NCI-H1105 (cell line): ENCODE measurements at places on chromosomes 1 and 21.

DNA sequence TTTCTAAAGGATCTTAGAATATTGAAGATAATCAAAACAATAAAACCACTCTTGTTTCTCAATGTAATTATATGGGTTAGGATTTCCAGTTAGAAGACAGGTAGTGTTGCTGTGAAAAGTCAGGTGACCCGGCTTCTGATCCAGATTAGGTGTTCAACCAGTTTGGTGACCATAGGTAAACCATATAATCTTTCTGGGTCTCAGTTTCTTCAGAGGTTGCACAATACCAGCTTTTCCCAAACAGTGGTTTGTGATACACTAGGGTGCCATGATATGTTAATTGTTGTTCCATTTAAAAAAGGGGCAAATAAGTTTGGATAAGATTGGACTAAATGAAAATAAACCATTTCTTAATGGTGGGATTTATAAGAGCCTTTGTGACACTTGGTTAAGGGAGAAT lies 64.5 kb upstream of the DMRTA2 start:
- no peak for DNase-seq

DNA sequence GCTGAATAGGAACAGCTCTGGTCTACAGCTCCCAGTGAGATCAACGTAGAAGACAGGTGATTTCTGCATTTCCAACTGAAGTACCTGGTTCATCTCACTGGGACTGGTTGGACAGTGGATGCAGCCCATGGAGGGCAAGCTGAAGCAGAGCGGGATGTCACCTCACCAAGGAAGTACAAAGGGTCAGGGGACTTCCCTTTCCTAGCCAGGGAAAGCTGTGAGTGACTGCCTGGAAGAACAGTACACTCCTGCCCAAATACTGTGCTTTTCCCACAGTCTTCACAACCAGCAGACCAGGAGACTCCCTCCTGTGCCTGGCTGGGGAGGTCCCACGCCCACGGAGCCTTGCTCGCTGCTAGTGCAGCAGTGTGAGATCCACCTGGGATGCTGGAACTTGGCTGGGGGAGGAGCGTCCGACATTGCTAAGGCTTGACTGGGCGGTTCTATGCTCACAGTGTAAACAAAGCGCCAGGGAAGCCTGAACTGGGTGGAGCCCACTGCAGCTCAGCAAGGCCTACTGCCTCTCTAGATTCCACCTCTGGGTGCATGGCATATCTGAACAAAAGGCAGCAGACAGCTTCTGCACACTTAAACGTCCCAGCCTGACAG lies 14.7 kb downstream of the CR1L start:
- DNase-seq: no peak

DNA sequence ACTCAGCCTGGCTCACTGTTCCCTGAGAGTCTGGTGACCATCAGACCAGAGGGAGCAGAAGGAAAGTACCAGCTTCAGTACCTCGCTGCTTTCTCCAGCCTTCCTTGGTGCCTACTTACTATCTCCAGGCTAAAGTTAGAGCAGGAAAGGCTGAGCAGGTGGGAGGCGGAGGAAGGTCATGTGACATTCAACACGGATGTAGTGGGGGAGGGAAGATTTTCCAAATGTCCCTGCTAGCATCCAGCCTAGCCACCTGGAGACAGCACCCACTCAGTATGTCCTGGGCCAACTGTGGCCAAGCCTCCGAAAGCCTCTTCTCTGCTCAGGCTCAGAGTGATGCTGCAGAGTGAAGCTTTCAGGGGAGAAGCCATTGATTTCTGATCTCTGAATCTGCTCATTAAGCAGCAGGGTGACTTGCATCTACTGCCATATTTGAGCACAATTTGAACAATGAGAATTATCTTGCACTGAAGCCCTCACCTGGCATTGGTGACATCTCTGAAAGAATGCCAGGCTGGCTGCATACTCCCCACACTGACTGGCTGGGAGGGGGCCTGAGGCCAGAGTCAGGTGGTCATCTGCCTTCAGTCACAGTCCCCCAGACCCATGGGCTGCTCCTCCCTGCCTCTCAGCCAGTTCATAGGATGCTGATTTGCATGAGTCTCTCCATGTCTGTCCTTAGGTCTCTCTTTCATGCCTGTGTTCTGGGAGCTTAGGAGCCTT lies 86.2 kb downstream of the KCND3 start:
- no peak for DNase-seq

GRCh38 chr1:234495231-234495990 lies 16.4 kb upstream of the TARBP1 start:
- no peak for DNase-seq

GRCh38 chr1:44608141-44608540 lies 66.1 kb downstream of the TMEM53 start:
- no peak for DNase-seq

- no peak for DNase-seq
Measured at GRCh38 chr21:42298237-42298636, 17.0 kb downstream of the TFF3 start.

DNA sequence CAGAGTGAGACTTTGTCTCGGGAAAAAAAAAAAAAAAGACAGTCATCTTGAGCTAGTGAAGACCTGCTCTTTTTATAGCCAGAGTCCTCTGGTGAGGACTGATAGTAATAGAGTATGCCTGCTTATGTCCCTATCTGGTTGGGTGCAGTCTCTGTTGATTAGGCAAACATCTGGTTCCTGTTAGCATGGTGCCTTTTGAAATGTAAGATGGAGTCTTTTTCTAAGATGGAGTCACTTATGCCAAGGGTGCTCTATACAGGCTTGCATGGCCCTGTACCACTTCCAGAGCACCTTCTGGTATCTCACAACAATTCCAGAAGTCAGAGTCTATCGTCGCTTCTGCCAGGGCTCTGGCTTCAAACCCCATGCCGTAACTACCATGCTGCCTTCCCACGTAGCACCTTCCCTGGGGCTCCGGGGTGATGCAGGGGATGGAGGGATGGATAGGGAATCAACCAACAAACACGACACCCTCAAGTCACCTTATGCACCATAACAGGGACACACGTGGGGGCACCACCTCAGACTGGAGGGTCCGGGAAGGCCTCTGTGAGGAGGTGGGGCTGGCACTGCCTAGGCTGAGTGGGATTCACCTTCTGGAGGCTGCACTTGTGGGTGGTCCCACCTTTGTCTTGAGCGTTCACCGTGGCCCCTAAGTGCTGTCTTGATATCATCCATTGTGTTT lies 11.6 kb upstream of the PADI6 start:
- DNase-seq: no peak

DNA sequence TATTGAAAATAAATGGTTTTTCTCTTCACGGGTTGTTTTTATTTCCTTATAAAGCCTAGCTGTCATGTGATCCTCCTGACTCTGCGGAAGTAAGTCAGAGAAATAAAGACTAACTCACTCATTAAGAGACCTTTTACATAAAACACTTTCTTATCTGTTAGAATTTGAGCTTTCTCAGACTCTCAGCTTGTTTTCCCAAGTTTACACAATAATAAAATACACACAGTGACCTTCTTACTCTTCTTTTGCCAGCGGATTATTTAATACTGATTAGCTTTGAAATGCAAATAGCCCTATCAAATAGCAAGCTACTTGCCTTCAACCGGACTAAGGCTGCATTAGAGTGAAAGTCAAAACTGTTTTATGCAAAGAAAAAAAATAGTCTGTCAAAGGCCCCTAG lies 45.5 kb upstream of the CXADR start:
- DNase-seq: no peak

- no peak for DNase-seq
Measured at GRCh38 chr1:109508001-109508872, 1.3 kb downstream of the AMIGO1 start.
